Stimulated activated CD8-positive, alpha-beta memory T cell treated with anti-CD3 and anti-CD28 coated beads, Interleukin-15, amount 100 ng/mL, for 48 hours (primary cell): ENCODE measurements at places on chromosomes 1 and 21.

- no peak for DNase-seq
Measured at GRCh38 chr21:44539046-44539445, 949 bp downstream of the KRTAP10-1 start.

- DNase-seq = no peak
Measured at GRCh38 chr1:33972676-33973395, 109.0 kb downstream of the HMGB4 start.

- no peak for DNase-seq
Measured at GRCh38 chr1:114729782-114730181, 13.2 kb upstream of the NRAS start.

DNA sequence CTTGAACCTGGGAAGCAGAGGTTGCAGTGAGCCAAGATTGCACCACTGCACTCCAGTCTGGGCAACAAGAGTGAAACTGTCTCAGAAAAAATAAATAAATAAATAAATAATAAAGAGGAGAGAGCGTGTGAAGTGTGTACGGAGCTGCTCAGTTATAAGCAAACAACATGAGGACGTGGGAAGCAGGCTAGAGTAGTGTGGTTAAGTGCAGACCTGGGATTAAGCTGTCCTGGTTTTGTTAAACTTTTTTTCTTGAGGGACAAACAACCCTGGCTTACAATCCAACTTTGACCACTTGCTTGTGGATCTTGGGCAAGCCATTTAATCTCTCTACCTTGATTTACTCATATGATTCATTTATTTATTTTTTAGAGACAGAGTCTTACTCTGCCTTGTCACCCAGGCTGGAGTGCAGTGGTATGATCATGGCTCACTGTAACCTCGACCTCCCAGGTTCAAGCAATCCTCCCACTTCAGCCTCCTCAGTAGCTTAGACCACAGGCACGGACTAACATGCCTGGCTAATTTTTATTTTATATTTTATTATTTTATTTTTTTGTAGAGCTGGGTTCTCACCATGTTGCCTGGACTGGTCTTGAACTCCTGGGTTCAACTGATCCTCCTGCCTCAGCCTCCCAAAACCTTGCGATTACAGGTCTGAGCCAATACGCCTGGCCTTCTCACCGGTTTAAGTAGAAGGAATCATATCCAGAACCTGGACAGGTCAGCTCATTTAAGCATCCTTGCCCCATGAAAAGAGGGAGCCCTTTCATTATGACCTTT lies 52.7 kb downstream of the RPS6KA1 start:
- no peak for DNase-seq

- peak; percentile 38 for DNase-seq
Measured at GRCh38 chr1:43934101-43934985, 742 bp downstream of the ARTN start.

DNA sequence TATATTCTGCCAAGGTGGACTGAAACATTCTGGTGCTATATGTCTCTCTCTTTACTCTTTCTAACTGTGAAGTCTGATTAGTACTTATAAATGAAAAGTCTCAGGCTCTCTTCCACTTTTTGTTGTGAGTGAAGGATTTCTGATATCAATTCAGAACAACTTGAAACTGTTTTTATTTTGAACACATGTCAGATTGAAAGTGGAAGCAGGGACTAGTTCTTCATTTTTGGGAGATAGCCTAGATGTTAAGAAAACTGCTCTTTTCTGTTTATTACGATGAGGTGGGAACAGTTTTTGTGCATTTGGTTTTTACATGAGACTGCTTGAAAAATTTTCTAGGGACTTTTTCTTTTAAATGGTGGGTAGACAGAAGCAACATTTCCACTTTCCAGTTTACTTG lies 14.5 kb upstream of the GBP3 start:
- no peak for DNase-seq

- DNase-seq = no peak
Measured at GRCh38 chr1:22729912-22730311, 19.3 kb downstream of the EPHB2 start.

DNA sequence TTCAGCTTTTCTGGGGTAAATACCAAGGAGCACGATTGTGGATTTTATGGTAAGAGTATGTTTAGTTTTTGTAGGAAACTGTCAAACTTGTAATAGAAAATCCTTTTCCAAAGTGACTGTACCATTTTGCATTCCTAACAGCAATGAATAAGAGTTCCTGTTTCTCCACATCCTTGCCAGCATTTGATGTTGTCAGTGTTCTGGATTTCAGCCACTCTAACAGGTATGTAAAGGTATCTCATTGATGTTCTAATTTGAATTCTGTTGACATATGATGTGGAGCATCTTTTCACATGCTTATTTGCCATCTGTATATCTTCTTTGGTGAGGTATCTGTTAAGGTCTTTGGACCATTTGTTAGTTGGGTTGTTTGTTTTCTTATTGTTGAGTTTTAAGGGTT lies 50.3 kb upstream of the RGS2 start:
- no peak for DNase-seq

DNA sequence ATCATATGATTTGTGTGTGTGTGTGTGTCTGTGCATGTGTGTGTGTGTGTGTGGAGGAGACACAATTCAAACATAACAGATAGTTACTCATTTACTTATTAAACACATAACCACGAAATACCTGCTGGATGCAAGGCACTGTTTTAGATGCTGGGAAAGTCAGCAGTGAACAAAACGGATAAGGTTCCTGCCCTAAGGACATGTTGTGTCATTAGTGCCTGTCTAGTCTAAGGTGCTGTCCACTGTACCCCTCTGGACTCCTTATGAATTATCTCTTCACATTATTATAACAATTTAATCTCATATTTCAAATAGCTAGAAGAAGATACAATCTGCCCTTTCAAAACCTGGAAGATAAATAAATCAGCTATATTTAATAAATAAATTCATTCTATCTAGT lies 162.4 kb downstream of the PLPPR5 start:
- DNase-seq = no peak

DNA sequence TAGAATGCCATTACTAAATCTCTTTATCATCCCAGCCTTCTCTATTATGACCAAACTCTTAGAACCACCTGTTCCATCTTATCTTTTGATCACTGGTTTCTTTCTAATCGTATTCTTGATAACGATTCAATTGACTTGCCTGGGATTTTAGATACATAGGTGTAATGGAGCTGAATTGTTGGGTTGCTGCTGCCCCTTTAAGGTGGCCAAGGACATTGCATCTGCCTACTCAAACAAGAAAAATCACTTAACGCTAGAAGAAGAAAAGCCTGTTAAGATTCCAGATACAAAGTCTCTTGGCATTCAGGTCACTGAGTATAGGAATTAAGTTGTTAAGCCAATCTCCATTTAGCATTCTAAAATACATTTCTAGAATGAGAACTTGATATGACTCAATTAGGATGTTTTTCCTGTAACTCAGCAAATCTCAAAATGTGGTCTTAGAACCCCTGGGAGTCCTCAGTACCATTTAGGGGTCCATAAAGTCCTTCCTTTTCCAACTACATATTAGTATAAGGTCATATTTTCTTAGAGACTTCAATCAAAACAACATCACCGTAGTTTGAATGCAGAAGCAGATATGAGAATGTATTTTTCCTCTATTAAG lies 12.4 kb downstream of the NEXN start:
- DNase-seq = no peak

DNA sequence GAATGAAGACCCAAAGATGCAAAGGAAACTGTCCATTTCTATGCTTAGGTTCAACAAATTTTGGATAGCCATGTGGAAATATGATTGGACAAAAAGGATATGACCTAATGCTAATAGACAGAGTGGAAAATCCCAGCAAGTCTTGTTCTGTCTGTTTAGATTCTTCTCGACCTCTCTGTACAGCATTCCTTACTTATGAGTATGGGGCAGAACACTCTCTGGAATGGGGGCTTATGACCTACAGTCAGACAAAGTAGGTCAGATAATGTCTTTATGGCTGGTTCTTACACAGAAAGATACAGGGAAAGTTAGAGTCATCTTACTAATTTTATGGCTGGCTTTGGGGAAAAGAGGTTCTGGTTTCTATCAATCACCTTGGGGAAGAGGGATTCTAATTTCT lies 2.8 kb downstream of the GCSAML start:
- no peak for DNase-seq

GRCh38 chr1:213457186-213457585 lies 406.1 kb downstream of the RPS6KC1 start:
- DNase-seq = no peak

- DNase-seq = no peak
Measured at GRCh38 chr1:170664093-170664827, at the start of gene PRRX1. Gene PRRX1 (plus strand): TSS chr1:170664131. CDS start chr1:170664219, 88 bp downstream.

DNA sequence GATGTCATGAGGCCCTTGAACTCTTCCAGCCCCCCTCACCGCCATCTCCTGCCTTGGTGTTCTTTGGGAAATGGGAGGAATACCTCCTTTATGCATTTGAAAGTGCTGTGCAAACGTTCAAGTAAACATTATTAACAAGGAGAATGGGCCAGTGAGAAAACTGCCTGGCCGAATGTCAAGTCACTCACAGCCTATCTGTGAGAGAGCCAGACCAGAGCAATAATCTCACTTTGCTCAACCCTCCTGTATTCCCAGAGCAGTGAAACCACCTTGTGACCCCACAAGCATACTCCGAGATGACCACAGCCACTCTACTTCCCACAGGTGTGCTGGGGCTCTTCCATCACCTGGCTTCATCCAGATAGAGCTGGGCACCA lies 5.2 kb downstream of the TAL1 start:
- no peak for DNase-seq

DNA sequence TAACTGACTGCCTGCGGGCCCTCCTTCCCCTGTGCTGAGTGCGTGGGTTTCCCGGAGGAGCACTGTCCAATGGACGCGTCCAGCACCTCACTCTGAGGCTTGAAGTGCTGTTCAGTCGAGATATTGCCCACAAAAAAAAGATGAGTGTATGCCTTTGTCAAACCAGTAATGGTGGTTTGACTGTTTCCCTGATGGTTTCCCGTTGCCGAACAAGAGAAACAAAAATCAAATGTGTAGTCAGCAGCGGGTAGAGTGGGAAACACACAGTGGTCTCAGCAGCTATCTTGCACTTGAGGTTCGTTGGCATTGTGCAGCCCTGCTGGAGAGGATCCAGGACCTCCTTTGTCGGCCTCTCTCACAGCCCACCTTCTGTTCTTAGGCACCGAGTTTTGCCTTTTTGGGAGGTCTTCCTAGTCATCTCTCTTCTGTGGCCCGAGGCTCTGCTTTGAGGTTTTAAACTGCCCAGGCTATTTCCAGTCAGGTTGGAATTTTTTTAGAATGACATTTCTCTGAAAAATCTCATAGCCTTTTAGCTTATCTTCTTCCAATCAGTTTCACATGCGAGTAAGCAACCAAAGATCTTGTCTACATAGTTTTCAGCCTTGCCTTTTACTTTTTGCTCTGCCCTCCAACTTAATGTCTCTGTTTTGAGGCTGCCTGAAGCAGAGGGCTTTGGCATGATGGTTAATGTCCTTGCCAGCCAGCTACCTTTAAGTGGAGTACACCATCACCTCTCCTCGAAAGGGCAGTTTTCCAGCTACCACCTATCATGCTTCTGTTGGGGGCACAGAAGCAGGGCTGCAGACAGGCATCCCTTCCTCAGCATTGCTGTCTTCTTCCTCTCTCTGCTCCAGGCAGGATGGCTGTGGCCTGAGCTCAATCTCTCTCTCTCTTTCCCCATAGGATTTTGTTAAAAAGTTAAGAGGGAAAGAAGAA lies 132.3 kb downstream of the URB2 start:
- DNase-seq = no peak

DNA sequence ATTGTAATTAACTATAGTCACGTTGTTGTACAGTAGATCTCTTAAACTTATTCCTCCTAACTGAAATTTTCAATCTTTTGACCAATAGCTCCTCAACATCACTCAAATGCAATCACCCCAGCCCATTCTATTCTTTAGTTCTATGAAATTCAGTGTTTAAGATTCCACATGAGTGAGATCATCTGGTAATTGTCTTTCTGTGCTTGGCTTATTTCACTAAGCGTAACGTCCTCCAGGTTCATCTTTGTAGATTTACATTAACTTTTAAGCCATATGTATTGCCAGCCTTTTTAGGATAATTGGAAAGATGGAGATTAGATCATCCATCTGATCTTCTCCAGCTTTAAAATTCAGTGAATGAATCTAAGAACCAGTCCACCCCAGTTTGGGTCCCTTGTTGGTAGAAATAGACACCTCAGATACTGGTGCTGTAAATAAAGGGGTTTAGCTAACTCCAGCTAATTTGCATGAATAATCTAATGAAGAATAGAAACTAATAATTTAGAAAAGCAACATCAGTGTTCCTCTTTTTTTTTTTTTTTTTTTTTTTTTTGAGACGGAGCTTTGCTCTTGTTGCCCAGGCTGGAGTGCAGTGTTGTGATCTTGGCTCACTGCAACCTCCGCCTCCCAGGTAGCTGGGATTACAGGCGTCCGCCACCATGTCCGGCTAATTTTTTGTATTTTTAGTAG lies 7.0 kb downstream of the S100A10 start:
- DNase-seq = no peak

DNA sequence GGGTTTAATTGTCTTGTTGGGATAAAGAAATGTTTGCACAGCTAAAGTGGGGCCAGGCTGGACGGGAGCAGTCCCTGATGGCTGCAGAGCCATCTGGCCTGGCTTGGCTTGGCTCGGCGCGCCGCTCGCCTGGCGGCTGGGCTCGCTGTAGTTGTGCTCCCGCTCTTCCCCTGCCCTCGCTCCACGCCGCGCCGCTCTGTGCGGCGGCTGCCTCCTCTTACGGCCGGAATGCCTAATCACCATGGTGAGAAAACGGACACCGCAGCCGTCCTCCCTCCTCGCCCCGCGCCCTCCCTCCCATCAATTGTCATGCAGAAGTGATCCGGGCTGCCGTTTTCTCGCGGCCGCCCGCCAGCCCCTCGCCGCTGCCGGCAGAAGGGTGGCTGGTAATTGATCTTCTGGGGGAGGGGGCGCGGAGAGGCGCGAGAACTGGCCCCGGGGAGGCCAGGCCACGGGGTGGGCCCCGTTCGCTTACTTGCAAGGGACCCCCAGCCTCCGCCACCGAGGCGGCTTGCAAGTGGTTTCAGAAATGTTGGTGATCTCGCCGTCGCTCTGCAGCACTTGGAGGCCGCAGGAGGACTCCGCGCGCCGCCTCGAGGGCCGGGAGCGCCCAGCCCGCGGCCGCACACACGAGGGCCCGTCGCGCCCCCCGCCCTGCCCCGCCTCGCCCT lies 12.4 kb downstream of the RNF220 start:
- DNase-seq = no peak

DNA sequence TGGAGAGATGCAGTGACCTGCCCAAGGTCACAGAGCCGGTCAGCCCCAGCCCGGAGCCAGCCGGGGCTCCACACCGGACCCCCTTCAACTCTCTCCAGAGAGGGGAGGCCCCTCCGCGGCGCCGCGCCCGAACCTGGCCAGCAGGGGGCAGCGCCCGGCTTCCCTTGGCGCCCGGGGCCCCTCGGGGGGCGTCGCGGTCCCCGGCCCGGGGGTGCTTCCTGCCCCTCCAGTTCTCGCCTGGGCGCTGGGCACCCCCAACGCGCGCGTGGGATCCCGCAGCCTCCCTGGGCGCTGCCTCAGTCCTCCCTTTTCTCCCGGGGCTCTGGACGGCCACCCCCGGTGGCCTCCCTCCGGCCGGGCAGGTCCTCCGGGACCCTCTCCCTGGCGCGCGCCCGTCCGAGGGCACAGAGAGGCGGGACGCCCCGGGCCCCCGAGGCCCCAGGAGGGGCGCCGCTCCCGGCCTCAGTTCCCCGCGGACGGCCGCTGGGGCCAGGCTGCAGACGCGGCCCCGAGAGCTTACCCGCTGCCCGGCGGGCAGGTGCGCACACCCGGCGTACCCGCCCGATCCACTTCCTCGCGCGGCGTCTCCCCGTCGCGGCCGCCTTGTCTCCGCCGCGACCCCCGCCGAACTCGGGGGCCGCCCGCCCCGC lies 406 bp downstream of the HTR1D start:
- DNase-seq = peak; percentile 9
